Fibroblast of gingiva (primary cell): ENCODE measurements at places on chromosomes 3 and 15.

DNA sequence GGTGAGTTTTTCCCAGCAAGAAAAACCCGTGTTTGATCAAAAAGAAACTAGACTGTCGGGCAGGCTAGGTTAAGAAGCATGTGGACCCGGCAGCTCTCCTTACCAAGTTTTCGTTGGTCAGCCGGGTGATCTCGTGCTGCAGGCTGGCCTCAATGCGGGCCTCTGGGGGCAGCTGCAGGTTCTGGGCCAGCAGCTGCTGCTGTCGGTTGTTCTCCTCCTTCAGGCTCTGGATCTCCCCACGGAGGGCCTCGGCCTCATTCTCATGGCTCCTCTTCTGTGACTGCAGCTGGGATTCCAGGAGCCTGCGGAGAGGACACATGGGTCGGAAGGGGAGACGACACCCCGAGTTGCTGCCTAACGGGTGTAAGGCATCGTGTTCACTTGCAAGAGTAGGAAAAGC, 44.5 kb upstream of the MYO5C start:
- no peak for DNase-seq

- DNase-seq, result no peak
Measured at GRCh38 chr3:107810171-107811071, 280.4 kb downstream of the CD47 start.

DNA sequence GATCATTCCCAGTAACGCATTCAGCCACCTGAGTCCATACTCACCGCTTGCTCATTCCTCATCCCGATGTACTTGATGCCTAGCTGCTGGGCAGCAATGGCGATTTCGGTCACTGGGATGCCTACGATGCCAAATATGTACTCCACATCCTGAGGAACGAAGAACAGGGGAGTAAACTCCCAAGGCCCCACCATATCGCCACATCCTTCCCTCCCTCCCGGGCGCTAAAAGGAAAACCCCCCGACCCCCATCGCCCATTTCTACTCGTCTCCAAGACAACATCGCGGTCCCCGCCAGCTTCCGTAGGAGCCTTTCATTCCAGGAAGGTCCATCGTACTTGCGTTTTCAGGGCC, 347 bp downstream of the HACL1 start:
- no peak for DNase-seq

DNA sequence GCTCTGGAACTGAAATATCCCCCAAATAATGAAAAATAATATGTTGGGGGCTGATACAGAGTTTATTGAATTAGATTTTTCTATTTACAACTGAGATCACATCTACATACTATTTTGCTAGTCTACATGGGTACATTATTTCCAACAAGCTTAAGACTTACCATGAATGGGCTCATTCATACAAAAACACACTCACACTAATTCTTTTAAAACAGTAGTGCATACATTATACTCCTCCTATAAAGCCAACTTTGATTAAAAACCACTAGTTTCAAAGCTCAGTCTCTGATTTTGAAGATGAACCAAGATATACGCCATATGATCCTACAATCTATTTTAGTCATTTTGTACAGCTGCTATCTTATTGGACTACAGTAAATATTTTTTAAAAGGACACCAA, 24.9 kb downstream of the TSPAN3 start:
- DNase-seq, result no peak

DNA sequence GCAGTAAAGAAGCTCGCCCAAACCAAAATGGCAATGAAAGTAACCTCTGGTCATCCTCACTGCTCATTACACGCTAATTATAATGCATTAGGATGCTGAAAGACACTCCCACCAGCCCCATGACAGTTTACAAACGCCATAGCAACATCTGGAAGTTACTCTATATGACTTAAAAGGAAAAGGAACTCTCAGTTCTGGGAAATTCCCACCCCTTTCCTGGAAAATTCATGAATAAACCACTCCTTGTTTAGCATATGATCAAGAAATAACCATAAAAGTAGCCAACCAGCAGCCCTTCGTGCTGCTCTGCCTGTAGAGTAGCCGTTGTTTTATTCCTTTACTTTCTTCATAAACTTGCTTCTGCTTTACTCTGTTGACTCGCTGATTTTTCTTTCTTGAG, 164.6 kb downstream of the SMAD6 start:
- DNase-seq, result no peak

GRCh38 chr3:141346839-141347238, 21.5 kb upstream of the ZBTB38 start:
- no peak for DNase-seq

DNA sequence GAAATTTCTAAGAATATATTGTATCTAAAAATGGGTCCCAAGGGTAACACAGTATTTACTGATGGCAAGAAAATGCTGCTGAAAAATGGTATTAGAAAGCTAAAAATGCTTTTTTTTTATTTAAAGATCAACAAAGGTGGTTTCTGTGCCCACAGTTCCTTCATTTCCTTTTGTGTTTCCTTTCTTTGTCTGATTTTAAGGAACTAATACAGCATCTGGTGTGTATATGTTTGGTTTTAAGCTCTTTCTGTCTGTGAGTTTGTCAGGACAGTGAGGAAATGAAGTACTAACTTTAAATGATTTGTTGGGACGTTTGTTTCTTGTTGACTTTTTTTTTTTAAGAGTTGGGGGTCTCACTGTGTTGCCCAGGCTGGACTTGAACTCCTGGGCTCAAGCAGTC, 38.2 kb downstream of the RASA2 start:
- DNase-seq, result no peak

DNA sequence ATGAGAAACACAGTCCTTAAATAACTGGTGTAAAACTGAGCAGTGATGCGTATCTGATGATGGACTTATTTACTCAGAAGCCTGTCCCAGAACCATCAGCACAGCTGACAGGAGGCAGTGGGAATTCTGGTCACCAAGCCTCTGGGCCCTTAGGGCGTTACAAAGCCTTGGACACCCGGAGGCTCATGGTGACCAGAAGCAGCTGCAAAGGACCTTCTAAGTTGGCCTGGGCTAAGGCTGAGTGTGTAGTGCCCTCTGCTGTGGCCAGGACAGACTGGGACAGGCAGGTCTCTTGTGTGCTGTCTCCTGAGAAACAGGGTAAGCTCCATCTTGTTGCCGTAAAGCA, 168.9 kb downstream of the ATP10A start:
- DNase-seq, result no peak

- no peak for DNase-seq
Measured at GRCh38 chr3:132703733-132704132, 18.5 kb downstream of the NPHP3 start.

GRCh38 chr3:5488771-5489170, 301.3 kb downstream of the EDEM1 start:
- no peak for DNase-seq

DNA sequence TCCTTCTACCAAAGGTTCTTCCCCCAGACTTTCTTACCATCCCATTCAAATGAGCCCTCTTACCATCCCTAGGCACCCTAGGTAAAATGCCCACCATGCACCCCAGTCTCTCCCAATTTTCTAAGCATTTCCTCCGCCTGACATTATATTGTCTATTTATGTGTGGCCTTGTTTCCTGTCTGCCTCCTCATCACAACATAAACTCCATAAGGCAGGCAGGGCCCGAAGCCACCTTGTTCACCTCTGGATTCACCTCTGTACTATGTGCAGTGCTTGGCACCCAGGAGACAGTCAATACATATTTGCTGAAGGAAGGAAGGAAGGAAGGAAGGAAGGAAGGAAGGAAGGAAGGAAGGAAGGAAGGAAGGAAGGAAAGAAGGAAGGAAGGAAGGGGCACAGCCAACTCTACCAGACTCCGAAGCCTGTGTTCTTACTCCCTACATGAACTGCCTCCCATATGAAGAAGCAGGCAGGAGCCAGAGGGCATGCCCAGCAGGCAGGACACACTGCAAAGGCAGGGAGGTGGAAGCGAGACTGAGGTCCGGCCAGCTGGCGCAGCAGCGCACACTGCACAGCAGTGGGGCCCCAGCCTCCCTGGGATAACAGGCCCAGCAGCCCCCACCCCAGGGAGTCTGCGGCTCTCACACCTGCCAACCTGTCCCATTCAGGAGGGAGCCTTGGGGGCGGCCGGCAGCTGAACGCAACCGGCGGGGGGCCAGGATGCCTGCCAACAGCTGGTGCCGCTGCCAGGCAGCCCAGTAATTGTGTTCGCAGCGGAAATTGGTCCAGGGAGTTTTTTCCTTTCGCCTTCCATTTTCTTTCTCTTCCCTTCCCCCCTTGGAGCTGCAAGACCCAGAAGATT, 106.0 kb upstream of the LINGO1 start:
- no peak for DNase-seq

- peak; percentile 73 for DNase-seq
Measured at GRCh38 chr3:128080323-128081080, 28.3 kb downstream of the SEC61A1 start.

- no peak for DNase-seq
Measured at GRCh38 chr3:152127058-152127457, 141.7 kb upstream of the MBNL1 start.

GRCh38 chr3:71061037-71061436, 522.5 kb downstream of the FOXP1 start:
- no peak for DNase-seq

GRCh38 chr3:121970047-121970446, 52.0 kb downstream of the ILDR1 start:
- peak; percentile 6 for DNase-seq

DNA sequence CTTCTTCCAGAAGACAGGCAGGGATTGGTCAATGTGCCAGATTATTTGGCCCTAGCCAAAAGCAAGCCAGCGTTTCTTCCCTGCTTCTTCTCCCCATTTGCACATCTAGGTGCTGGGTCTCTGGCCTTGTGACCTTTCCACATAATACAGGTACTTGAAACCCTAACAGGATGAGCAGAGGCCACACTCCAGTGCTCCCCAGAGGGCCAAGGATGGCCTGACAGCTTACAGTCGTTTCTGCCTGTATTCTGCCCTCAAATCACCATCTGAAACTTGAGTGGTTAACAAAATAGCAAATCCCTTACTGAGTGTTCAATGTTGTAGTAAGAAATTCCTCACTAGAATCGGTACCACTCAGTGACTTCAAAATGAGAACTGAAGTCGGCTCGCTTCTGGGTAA, 29.1 kb downstream of the MKRN2 start:
- DNase-seq, result no peak

- DNase-seq, result no peak
Measured at GRCh38 chr3:189237526-189237925, 65.8 kb downstream of the TPRG1 start.

DNA sequence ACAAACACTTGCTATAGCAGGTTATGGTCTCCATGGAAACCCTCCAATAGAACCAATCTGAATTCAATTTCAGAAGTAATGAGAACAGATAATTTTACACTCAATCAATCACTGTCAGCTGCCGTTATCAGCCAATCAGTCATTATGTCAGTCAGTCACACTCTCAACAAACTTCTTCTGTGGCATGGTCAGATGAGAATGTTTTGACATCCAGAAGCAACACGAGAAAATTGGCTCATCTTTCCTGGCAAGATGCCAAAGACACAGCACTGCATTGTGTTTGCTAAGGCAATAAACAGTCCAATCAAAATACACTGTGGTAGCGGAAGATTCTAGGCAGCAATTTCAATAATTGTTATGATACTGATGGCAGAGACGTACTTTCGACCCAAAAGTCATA, 190.7 kb downstream of the RORA start:
- peak; percentile 71 for DNase-seq

GRCh38 chr3:14787630-14788029, 31.1 kb upstream of the FGD5 start:
- no peak for DNase-seq

- no peak for DNase-seq
Measured at GRCh38 chr3:189229196-189229828, 57.5 kb downstream of the TPRG1 start.

DNA sequence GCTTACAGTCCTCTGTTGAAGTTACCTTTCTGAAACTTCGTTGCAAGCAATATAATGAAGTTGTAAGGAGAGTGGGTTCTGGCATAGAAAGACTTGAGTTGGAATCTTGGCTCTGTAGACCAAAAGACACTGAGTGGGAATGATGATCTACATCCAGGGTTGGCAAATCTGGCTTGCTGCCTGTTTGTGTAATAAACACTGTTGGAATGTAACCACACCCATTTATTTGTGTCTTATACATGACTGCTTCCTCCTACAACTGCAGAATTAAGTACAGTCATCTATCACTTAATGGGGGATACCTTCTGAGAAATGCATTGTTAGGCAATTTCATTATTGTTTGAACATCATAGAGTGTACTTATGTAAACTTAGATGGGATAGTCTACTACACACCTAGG, 178.4 kb upstream of the SUCLG2 start:
- no peak for DNase-seq

- peak; percentile 32 for DNase-seq
Measured at GRCh38 chr15:42056934-42057798, 36.3 kb upstream of the PLA2G4E start.

GRCh38 chr3:116280130-116280740, 165.1 kb downstream of the LSAMP start:
- no peak for DNase-seq

DNA sequence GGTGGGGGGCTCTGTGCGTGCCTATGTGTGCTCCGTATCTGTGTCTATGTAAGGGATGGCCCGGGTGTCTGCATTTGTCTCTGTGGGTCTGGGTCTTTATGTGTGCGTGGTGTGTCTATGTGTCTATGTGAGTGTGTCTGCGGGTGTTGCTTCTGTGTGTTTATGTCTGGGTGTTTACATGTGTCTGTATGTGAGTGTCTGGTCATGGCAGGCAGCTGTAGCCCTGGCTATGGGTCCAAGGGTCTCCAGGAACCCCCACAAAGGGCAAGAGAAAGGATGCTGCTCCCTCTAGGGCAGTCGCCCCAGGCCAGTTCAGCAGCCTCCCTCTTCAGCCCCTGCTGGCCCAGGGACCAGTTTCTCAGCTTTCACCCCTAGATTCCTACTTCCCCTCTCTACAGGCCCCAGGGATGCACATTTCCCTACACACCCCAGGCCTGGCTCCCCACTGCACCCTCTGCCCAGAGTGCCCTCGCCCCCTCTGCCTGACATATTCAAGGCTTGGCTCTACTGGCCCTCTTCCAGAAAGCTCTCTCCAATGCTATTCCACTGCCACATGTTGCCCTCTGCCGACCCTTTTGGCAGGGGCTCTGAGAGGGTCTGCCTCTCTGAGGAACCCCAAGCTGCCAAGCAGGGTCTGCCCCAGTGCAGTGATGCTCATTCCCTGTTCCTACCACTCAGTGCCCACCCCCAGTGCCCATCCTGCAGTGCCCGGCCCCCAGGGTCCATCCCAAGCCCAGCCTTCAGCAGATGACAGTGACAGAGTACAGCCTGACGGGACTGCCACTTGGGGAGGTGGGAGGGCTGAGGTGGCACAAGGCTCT, 1.0 kb upstream of the MYL3 start:
- DNase-seq, result no peak

DNA sequence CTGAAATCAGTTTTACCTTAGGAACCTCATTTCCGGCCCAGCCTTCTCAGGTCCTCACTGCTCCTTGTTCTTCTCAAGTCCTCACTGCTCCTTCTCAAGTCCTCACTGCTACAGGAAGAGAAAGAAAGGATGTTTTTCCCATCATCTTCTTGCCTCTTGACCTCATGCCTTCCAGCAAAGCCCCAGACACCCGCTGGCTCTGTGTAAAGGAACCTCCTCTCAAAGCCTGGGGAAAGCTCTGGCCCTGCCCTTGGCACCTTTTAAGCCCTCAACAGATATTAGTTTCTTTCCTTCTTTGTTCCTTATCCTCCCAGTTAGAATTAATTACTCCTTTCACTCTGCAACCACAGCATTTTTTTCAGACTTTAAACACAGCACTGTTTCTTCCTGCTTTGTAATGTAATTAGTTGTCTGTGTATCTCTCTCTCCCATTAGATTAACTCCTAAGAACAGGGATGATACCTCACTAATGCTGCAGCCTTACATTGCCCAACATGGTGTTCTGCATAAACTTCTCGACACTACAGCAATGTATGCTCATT, 4.0 kb upstream of the WDR49 start:
- no peak for DNase-seq
